ENCODE measurements at places on chromosomes 1 and 21.

- no peak for DNase-seq
These were observed 83.2 kb upstream of the PPM1J start for GRCh38 chr1:112798292-112798691.

DNA sequence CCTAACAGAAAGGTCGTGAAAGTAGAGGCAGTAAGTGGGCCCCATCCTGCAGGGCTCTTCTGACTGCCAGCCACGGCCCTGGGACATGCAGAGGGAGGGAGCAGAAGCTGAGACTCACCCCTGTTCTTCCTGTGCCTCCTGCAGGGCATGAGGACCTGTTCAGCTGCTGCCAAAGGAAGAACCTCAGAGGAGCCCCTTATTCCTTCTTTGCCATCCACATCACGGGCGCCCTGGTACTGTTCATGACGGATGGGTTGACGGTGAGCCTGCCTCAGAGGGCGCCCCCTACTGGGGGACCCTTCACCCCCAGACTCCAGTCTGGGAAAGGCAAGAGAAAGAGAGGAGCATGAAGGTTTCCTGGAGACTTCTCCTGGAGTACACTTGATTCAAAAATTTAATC lies 47.1 kb downstream of the ELK4 start:
- DNase-seq, result no peak

DNA sequence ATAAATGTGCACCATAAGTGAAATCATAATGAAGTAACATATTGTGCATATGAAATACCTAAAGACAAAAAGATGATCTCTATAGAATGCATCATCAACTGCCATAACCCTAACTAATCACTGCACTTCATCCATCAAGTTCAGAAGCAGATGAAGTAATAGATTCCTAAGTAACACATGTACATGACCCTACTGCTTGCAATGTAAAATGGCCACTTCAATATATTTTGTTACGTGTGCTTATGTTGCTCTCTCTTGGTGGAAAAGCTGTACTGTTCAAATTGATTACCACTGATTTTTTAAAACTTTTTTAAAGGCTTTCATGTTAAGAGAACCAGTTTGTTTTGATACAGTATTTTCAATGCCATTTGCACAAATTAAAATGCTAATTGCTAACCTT lies 141.8 kb downstream of the TTLL7 start:
- DNase-seq, result no peak

DNA sequence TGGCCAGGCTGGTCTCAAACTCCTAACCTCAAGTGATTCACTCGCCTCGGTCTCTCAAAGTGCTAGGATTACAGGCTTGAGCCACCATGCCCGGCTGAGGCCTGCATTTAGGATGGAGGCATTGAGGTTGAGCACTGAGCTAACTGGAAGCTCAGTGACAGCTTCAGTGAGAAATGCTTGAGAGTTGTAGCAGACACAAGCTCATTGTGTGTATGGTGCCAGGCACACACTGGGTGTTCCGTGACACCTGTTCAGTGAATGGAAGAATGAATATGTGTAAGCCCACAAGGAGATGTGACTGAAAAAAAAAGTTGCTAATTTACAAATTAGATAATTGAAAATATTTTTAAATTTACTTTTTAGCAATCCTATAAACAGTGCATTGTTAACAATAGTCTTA lies 21.8 kb downstream of the LURAP1 start:
- no peak for DNase-seq

DNA sequence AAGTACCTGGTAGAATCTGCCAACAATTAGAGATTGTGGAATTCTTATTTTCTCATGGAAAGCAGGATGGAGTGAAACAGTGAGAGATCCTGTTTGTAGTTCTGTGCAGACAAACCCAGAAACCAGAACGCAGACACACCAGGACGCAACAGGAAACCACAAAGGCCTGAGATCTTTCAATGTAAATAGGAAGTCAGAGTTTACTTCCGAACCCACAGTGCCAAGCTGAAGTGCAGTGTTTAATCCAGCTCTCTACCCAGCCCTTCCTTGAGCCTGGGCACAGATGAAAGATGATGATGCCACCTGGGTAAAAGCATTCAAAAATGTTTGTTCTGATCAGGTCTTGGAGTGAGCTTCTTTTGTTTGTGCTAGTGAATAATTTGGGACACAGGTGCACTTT lies 244.2 kb upstream of the HOOK1 start:
- DNase-seq, result peak; percentile 35

GRCh38 chr1:31511848-31512615 lies 64.3 kb upstream of the TINAGL1 start:
- no peak for DNase-seq

DNA sequence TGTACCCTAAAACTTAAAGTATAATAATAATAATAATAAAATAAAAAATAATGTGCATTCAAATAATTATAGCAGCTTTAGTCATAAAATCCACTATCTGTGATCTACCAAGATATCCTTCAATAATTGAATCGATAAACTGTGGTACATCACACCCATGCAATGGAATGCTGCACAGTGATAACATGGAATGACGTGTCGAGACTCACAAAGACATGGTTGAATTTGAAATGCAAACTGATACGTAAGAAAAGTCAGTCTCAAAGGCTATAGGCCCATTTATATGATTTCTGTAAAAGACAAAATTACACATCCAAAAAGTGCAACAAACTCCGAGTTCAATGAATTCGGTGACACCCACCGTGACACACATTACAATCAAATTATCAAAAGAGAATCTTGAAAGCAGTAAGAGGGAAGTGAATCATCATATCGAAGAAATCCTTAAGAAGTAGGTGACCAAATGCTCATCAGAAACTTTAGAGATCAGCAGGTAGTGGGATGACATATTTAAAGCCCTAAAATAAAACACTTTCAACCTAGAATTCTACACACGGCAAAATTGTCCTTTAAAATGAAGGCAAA lies 5.2 kb upstream of the SPRR2E start:
- no peak for DNase-seq

GRCh38 chr1:115317101-115318012 lies 20.7 kb downstream of the NGF start:
- no peak for DNase-seq

GRCh38 chr1:162324396-162324795 lies 52.3 kb downstream of the SPATA46 start:
- DNase-seq, result no peak

DNA sequence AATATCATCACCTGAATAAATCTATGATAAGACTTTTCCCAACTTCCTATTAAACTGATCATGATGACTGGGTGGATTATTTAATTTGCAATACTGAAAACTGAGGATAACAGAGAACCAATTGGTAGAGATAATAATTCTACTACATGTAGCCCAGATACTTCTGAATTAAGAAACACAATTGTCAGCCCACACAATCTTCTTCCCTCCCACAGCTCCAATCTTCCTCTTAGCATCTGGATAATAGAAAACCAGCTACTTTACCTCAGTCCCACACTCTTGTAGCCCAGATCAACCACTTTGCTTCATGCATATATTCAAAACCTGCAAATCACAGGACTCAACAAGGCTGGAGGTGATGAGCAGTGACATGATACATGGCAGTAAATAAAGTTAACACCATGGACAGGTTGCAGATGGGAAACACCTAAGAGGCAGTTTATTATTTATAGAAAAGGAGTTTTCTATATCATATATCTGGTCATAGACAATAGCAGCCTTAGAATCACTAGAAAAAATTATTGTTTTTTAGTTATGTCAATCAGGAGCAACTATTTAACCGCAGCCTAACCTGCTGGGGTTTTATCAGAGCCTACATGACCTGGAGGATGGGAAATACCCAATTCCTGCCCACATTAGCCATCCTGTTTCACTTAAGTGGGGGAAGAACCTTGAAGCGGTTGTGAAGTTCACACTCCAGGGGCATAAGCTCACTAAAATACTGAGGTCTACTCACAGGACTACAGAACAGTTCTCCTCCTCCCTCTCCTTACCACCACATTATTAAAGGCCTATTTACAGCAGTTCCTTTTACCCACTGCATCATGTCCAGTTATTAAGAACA lies 16.7 kb downstream of the FRRS1 start:
- no peak for DNase-seq

GRCh38 chr1:112536561-112536960 lies 27.8 kb downstream of the WNT2B start:
- DNase-seq, result no peak

- DNase-seq, result peak; percentile 45
These were observed at the start of gene MYOM3 for GRCh38 chr1:24111996-24112779. Gene MYOM3 (minus strand): TSS chr1:24112135. CDS start chr1:24108636, 3,499 bp downstream.

DNA sequence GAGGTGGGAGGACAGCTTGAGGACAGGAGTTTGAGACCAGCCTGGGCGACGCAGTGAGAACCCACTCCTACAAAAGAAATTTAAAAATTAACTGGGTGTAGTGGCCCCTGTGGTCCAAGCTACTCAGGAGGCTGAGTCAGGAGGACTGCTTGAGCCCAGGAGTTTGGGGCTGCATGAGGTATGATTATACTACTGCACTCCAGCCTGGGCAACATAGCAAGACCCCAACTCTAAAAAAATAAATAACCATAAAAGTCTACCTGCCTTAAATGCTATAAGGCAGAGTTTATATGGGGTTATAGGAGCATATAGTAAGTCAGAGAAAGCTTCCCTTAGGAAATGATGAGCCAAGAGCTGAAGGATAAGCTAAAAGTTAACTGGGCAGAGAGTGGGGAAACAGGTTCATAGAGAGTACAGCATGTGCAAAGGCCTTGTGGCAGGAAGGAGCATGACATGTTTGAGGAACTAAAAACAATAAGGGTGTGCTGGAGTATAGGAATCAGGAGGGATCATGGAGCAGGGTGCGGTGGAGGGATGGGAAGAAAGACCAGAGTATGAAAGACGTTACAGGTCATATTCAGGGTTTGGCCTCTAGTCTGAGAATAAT lies 68.3 kb downstream of the ADSS2 start:
- DNase-seq, result no peak

GRCh38 chr1:203048555-203049051 lies 22.3 kb downstream of the PPFIA4 start:
- DNase-seq, result no peak

DNA sequence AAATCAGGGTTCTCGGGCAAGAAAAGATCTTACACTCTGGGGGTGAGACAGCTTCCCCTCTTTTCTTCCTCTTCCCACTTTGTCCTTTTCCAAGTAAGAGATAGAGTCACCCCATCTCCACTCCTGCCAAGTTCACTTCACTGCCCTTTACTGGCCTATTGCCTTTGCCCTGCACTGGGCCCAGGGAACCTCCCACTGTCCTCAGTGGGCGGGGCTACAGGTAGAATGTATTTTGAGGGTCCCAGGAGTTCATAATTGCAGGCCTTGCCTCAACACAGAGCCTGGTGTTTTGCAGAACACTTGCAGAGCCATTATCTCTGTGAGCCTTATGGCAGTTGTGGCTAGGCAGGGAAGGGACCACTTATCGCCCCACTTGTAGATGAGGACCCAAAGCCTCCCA lies 3.3 kb downstream of the AMPD2 start:
- no peak for DNase-seq

DNA sequence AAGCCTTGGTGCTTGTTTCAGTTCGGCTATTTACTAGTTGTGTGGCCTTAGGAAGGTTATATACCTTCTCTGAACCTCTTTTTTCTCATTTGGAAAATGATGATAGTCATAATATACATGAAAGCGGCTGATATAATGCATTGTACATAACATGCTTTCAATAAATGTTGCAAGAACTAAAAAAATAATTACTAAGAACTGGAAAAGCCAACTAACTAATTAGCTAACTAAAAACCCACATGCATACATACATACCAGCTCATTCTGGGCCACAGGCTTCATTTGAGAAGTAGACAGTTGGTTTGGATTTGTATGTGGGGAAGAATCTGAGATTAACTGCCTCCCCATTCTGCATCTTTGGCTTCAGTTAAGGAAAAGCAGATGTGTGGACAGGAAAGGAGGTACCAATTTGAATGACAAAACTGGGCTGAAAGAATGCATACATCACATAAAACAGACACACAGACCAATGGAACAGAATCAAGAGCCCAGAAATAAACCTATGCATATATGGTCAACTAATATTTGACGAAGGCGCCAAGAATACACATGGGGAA lies 217.9 kb downstream of the TM2D1 start:
- no peak for DNase-seq

DNA sequence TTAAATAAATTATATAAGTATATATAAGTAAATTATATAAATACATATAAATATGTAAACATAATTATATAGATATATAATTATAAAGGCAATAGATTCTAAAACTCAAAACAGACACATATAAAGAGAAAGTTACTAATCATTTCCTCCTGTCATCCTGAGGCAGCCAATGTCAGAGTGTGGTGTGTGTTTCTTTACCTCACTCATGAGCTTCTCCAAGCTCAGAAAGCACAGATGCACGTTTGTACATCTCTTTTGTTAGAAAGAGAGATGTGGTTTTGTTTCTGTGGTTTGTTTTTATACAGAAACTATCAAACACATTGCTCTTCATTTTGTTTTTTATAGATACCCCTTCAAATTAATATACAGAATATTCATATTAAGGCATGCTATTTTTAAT lies 594.8 kb downstream of the USP25 start:
- no peak for DNase-seq

DNA sequence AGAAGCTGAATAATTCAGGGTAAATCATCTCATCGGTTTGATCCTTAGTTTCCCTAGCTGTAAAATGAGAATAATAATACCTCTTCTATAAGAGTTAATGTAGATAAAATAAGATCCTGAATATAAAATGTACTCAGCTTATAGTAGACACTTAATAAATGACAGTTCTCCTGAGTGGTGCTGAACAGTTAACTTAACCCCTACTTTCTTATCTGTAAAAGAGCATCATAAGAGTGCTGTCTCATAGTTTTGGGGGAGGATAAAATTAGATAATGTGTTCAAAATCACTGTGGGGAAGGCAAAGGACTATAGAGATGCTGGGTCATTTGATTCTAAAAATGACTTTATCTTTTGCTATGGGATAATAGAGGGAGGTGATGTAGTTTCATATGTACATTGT lies 593 bp downstream of the C8A start:
- no peak for DNase-seq

GRCh38 chr1:25744140-25744581 lies 55.8 kb upstream of the SELENON start:
- no peak for DNase-seq

- DNase-seq, result no peak
These were observed 37.5 kb downstream of the GPR88 start for GRCh38 chr1:100575406-100575805.

DNA sequence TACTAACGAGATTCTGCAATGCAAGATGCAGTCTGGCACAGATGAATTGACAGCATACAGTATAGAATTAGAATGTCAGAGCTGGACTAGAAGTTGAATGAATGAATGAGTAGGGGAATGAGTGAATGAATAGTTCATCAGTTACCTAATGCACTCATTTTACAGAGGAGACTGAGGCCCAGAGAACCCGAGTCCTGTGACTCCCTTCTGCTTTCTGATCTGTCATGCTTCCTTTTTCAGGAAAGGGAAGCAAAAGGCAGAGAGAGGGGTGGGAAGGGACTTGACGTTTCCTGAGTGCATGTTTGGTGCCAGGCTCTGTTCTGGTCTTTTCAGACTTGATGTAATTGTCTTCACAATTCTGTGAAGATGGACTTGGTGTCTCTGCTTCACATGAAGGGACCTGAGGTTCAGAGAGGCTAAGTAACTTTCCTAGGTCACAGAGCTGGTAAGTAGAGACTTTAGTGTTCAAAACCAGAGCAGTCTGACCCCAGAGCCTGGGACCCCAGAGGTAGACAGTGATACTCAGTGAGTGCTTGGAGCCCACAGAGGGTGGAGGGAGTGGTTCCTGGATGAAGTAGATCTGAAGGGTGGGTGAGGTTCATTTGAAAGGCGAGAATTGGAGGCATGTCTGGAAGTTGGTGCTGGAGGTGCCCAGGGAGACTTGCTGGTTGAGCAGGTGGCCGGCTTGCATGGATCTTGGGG lies 8.0 kb upstream of the MEX3A start:
- DNase-seq, result no peak

- DNase-seq, result no peak
These were observed 610.3 kb upstream of the TMPRSS15 start for GRCh38 chr21:19013916-19014315.
